ENCODE measurements at places on chromosomes 11 and 22.
A peak's percentile ranks its signal among the peaks of the same experiment; 100 is the strongest.

DNA sequence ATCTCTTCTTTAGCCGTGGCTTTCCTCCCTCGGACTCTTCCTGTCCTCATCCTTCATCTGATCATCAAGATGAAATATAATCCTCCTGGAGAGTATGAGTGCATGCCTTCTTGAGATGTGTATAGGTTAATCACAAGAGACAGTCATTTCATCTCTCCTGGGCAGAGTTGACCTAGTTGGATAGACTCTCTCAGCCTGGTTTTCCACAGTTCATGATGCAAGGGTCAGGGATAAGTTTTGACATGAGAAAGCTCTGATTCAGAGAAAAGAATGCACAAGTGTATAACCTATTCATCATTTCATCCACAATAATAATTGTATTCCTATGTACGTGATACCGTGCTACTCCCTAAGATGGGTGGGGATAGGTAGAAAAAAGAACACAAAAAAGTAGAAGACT, 33.2 kb upstream of the CCDC90B start:
- H3K27me3 ChIP-seq: peaks cover 14% of the 10 kb centered on the region
- no peaks in the 10 kb centered on the region for H3K4me1 ChIP-seq
- H3K4me3 ChIP-seq: no peak overlapping the region
- no peak for DNase-seq

GRCh38 chr22:40709752-40710413, 30.6 kb downstream of the MCHR1 start:
- no peaks in the 10 kb centered on the region for H3K36me3 ChIP-seq
- H3K27ac ChIP-seq: peak overlapping the region; percentile 75
- H3K27me3 ChIP-seq: peaks cover 14% of the 10 kb centered on the region
- H3K4me1 ChIP-seq: peaks cover 19% of the 10 kb centered on the region
- H3K4me3 ChIP-seq: no peak overlapping the region

- H3K27ac ChIP-seq: no peak overlapping the region
- DNase-seq: no peak
- peaks cover 9% of the 10 kb centered on the region for H3K4me1 ChIP-seq
- peaks cover 7% of the 10 kb centered on the region for H3K36me3 ChIP-seq
- H3K27me3 ChIP-seq: no peaks in the 10 kb centered on the region
Measured at GRCh38 chr11:96045622-96046456, 121.9 kb upstream of the MTMR2 start.

GRCh38 chr11:11476971-11477645, 124.1 kb upstream of the CSNK2A3 start:
- no peaks in the 10 kb centered on the region for H3K27me3 ChIP-seq
- H3K4me3 ChIP-seq: no peak overlapping the region
- no peaks in the 10 kb centered on the region for H3K4me1 ChIP-seq
- H3K36me3 ChIP-seq: no peaks in the 10 kb centered on the region

Measured in T-helper 2 cell treated with Interferon-gamma antibody and Interleukin-4, amounts not matched to agents 5 μg/mL and 100 μg/mL, for 36 hours (primary cell).